ENCODE measurements at places on chromosomes 16 and 17. TPM values are rescaled to one million over a fixed set of nuclear protein-coding genes. Genes with fewer than 3 reads are reported as not detected.

Gene CD300A
- 1.2 TPM for polyA plus RNA-seq

Gene WNK4
- 0.43 TPM for polyA plus RNA-seq

Gene HOXB13
- polyA plus RNA-seq, result not detected

Gene PPY
- polyA plus RNA-seq, result not detected

Gene SMIM22
- polyA plus RNA-seq, result not detected

Gene PNMT
- 4.8 TPM for polyA plus RNA-seq

Gene NAE1
- polyA plus RNA-seq, result 42.4 TPM

Gene MRPS34
- polyA plus RNA-seq, result 42.5 TPM

Gene SGCA
- polyA plus RNA-seq, result 368 TPM

Gene KRT20
- polyA plus RNA-seq, result not detected

Gene PIK3R5
- 1.3 TPM for polyA plus RNA-seq

Gene TMEM204
- 12.3 TPM for polyA plus RNA-seq

Gene NPIPB8
- polyA plus RNA-seq, result not detected

Gene SOX15
- 1.7 TPM for polyA plus RNA-seq

Gene ITGAL
- 2.5 TPM for polyA plus RNA-seq

Gene TMEM88
- 23.0 TPM for polyA plus RNA-seq

Gene CACNG3
- polyA plus RNA-seq, result not detected

Gene VMO1
- polyA plus RNA-seq, result 9.7 TPM

Gene ABAT
- polyA plus RNA-seq, result 17.7 TPM

Gene MYO15A
- 1.2 TPM for polyA plus RNA-seq

Gene VAT1
- polyA plus RNA-seq, result 59.9 TPM

Gene AANAT
- 0.37 TPM for polyA plus RNA-seq

Gene CCL4
- 0.76 TPM for polyA plus RNA-seq

Gene CCL16
- polyA plus RNA-seq, result 0.39 TPM

Gene TMIGD1
- polyA plus RNA-seq, result not detected

Gene IST1
- polyA plus RNA-seq, result 169 TPM

Gene C16orf92
- polyA plus RNA-seq, result not detected

Gene CA7
- not detected for polyA plus RNA-seq

Gene CCL7
- polyA plus RNA-seq, result not detected

Gene KRTAP4-1
- not detected for polyA plus RNA-seq

Gene CDH1
- polyA plus RNA-seq, result 1.2 TPM

Gene RNU2-1
- not detected for polyA plus RNA-seq

Gene GAS2L2
- not detected for polyA plus RNA-seq

Gene CRHR1
- 0.62 TPM for polyA plus RNA-seq

Gene CSH2
- 0.70 TPM for polyA plus RNA-seq

Gene CCDC200
- polyA plus RNA-seq, result 10.0 TPM

Gene CCT6B
- polyA plus RNA-seq, result 2.5 TPM

Gene CLDN9
- polyA plus RNA-seq, result 3.6 TPM

Gene MYH2
- 74.3 TPM for polyA plus RNA-seq

Gene SMPD3
- polyA plus RNA-seq, result 1.1 TPM

Gene P2RX5
- polyA plus RNA-seq, result 26.3 TPM

Gene CLEC3A
- not detected for polyA plus RNA-seq

Gene PROCA1
- 3.1 TPM for polyA plus RNA-seq

Gene TSNAXIP1
- 1.4 TPM for polyA plus RNA-seq

Gene CHD9NB
- 2.7 TPM for polyA plus RNA-seq

Gene PIPOX
- 1.9 TPM for polyA plus RNA-seq

Gene MYL4
- 1,803 TPM for polyA plus RNA-seq
